ENCODE measurements at places on chromosomes 1 and 21. TPM values are rescaled to one million over a fixed set of nuclear protein-coding genes. Genes with fewer than 3 reads are reported as not detected.
A peak's percentile ranks its signal among the peaks of the same experiment; 100 is the strongest.

C1QTNF12 gene
- 1.2 TPM for total RNA-seq

TBX19 gene
- total RNA-seq, result 3.1 TPM

CD48 gene
- total RNA-seq, result 26.3 TPM

TCHHL1 gene
- not detected for total RNA-seq

FMO5 gene
- total RNA-seq, result 106 TPM

PPT1 gene
- total RNA-seq, result 195 TPM

URB1 gene
- 10.3 TPM for total RNA-seq

ZMPSTE24 gene
- total RNA-seq, result 42.5 TPM

TMEM82 gene
- total RNA-seq, result not detected

AKR7A3 gene
- 0.30 TPM for total RNA-seq

HNRNPU gene
- 279 TPM for total RNA-seq

PLXNA2 gene
- total RNA-seq, result 83.9 TPM

AGT gene
- total RNA-seq, result 0.86 TPM

HMGN1 gene
- total RNA-seq, result 139 TPM

MAB21L3 gene
- total RNA-seq, result 1.2 TPM

- DNase-seq, result no peak
These were observed 62.3 kb downstream of the COL18A1 start for GRCh38 chr21:45467221-45467779.

DNA sequence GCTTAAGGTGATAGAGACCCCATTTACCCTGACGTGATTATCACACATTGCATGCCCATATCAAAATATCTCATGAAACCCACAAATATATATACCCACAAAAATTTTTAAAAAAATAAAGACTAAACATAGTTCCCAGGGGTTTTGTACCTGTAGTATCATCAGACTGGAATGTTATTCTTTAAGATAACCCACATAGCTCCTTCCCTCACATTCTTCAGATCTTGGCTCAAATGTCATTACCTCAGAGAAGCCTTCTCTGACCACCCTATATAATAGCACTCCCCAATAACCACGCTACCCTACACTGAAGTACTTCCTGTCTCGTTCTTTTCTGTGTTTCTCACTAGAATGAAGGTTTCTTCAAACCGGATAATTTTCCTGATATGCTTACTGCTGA, 138.3 kb upstream of the SNX7 start:
- DNase-seq, result no peak

GRCh38 chr1:178684542-178685000, 40.5 kb upstream of the RALGPS2 start:
- no peak for DNase-seq

GRCh38 chr1:182368358-182368757, 23.2 kb downstream of the GLUL start:
- DNase-seq, result no peak

DNA sequence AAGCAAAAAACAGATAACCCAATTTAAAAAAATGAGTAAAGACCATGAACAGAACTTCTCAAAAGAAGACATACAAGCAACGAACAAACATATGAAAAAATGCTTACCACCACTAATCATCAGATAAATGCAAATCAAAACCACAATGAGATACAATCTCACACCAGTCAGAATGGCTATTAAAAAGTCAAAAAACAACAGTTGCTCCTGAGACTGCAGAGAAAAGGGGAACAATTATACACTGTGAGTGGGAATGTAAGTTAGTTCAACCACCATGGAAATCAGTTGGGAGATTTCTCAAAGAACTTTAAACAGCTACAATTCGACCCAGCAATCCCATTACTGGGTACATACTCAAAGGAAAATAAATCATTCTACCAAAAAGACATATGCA, 131.6 kb downstream of the PTGER3 start:
- DNase-seq, result no peak

DNA sequence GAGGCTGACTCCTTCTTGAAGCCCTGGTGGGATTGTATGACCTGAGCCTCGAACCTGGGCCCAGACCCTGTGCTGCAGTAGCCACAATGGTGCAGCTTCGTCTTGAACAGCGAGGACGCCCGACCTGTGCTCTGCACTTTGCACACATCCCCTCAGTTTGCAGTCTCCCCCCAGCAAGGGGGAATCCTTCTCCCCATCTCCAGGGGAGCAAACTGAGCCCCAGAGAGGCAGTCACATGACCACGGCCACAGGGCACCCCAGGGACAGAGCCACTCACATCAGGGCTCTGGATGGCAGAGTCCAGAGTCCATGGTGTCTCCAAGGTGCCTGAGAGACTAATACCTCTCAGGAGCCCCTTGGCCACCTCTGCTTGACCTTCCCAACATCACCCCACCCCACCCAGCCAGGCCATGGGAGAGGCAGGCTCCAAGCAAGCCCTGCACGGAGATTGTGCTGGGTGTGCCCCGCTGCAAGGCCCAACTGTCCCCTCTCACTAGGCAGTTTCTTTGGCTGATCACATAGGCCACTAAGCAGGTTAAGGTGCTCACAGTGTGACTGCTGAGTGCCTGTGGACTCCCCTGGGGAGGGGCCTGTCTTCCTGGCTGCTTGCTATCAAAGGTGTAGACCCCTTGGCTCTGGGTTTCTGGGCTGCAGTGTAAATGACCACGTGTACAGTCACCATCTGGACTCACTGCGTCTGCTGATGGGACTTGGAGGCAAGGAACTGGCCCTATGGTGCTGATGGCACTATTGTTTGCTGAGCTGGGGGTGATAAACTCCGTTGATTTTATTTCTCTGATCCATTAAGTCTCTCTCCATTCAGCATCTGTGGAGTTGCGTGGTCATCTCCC, 398.1 kb downstream of the MATN1 start:
- DNase-seq, result no peak

- no peak for DNase-seq
These were observed 19.7 kb downstream of the TP53BP2 start for GRCh38 chr1:223825767-223826748.

DNA sequence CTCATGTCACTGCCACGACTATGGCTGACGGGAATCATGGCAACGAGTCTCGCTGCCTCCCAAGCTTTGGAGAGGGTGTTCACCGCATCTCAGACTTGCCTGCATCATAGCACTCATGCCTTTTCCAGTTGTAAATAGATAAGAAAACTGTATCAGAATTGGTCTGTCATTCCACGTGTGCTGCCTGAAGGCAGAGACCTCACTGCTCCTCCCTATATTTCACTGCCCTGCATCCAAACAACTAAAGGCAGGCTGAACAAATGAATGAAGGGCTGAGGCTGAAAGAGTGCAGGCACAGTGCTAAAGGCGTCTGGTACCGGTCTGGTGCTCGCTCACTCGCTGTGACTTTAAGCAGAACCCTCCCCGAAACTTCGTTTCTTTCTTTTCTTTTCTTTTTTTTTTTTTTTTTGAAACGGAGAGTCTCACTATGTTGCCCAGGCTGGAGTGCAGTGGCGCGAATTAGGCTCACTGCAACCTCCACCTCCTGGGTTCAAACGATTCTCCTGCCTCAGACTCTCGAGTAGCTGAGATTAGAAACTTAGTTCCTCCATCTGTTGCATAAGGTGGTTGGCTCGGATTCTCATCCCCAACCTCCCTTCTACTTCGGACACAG, 542 bp downstream of the EIF2B3 start:
- no peak for DNase-seq

DNA sequence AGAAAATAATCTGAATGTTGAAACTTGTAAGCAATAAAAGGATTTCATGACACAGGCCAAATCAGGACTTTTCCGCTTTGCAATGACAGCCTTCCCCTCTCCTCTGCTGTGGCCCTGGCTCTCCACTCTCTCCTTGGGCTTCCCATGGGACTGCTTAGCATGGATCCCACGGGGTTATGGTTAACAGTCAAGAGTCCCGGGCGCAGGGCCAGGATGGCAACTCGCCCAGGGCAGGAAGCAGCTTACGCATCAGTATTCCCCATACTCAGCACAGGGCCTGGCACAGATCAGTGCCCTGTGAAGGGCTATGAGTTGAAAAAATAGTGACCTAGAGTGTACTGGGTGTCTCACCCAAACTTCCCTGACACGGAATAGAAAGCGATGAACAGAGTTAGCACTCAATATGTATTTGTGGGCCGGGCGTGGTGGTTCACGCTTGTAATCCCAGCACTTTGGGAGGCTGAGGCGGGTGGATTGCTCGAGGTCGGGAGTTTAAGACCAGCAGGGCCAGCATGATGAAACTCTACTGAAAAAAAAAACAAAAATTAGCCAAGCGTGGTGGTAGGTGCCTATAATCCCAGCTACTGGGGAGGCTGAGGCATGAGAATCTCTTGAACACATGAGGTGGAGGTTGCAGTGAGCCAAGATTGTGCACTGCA, 29.1 kb upstream of the GRHL3 start:
- peak; percentile 87 for DNase-seq

DNA sequence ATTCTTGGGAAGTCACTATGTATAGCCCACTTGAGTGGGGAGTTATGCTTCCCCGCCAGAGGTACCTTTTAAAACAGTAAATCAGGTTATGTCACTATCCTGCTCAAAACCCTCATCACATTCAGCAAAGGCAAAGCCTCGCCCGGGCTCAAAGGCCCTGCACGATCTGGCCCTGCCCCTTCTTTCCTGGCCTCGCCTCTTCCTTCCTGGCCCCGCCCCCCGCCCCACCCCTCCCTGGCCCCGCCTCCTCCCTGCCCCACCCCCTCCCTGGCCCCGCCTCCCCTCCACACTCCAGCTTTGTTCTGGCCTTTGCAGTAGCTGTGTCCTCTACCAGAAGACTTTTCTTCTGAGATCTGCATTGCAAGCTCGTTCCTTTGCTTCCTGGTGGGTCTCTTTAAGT, 6.6 kb downstream of the LDLRAD2 start:
- peak; percentile 60 for DNase-seq

DNA sequence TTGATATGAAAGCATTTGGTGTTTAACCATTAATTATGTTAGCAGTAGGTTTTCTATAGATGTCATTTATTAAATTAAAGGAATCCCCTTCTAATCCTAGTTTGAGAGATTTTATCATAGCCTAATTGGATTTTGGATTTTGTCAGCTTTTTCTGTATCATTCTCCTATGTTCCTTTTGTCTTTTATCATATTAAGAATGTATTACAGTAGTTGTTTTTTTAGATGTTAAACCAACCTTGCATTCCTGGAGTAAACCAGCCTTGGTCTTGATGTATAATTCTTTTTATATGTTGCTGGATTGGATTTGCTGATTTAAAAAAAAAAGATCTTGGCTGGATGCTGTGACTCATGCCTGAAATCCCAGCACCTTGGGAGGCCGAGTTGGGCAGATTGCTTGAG, 5.6 kb downstream of the SETDB1 start:
- no peak for DNase-seq

- no peak for DNase-seq
These were observed 53.2 kb downstream of the SPSB1 start for GRCh38 chr1:9345922-9346321.

DNA sequence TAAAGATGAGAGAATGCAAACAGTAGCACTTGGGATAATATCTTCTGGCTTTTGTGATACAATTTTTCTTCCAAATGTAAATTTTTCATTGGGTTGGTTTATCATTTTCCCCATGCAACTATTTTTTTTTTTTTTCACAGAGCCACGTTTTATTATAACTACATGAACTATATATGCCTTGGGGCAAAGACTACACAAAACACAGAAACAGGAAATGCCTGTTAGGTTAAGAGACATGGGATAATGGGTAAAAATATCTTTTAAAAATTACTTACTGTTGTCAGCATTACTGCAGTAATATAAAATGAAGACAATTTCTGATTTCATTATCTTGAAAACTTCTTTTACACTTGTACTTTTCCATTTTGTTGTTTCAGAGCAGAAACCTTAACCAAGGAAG, 74.6 kb downstream of the DISP1 start:
- no peak for DNase-seq

GRCh38 chr1:66788231-66788939, 12.7 kb downstream of the INSL5 start:
- DNase-seq, result no peak

DNA sequence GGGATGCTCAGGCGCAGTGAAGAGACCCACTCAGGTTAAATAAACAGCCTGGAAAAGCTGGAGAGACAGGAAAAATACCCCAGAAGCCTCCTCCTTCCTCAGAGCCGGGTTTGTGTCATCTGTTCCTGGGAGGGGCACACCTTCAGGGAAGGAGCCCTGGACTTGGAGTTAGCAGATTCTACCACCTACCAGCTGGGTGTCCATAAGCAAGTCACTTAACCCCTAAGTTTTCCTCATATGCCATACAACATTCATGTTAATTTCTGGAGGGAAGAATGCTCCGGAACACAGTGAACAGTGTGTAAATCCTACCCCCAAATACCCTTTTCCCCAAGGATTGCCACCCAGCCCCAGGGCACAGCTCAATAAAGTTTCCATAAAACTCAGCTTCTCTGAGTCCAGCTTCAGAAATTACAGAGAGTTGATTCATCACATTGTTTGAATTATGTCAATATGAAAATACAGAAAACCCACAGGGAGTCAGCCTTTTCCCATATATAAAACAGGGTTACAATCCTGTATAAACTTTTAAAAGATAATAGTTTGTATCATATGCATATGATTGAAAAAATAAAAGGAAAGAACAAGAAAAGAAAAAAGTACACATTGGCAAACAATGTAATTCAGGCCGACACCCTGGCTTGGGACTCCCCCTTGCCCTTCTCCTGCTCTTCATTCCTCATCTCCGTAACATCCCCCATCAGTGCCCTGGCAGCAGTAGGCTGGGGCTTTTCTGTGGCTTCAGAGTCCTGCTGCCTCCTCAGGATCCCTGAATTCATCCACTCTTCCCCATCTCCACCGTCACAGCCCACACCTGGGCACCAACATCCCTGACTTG, 291.8 kb upstream of the USP24 start:
- DNase-seq, result no peak

- DNase-seq, result no peak
These were observed 127.8 kb upstream of the GREM2 start for GRCh38 chr1:240739754-240740153.

- DNase-seq, result no peak
These were observed 157.7 kb downstream of the HHIPL2 start for GRCh38 chr1:222390181-222390580.

DNA sequence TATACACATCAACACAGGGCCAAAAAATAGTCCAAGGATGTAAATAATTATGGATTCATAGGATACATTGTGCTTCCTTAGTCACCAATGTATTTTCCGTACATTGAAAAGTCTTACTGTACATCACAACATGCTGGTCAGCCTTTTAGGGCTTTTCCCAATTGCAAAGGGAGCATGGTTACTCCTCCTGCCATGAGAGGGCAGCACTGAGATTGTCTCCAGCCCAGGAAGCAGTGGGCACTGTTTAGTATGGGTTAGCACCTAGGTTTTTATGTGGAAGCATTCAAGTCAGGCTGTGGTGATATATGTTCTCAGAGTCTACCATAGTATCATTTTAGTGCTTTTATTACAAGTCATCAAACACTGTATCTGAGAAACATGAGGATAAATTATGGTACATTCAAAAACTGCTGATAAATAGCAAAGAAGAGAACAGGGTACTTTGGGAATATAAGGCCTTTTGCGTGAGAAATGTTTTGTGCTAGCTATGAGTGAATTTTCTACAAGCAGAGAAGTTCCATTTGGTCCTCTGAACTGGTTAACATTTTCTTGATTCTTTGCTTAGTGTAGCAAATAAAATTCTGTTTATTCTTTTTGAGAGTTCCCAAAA, 34.0 kb downstream of the ST6GALNAC5 start:
- no peak for DNase-seq

DNA sequence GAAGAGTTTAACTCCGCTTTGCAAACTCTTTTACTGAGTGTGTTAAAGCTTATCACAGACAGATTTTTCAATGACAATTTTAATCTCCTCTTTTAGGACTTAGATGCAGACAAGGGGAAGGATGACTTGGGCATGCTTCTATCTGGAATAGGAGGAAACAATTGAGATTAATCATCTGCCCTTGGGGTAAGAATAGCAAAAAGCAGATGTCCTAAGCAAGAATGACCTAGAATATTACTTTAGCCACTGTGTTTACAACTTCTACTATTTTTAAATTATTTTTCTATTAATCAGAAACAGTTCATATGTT, 569.0 kb upstream of the ADGRL2 start:
- DNase-seq, result no peak

- no peak for DNase-seq
These were observed 227.8 kb downstream of the DNM3 start for GRCh38 chr1:172069051-172069450.
